ENCODE measurements at places on chromosomes 2 and 18.
A peak's percentile ranks its signal among the peaks of the same experiment; 100 is the strongest.

- DNase-seq, result peak; percentile 88
These were observed 490.6 kb downstream of the IRS1 start for GRCh38 chr2:226308986-226309385.

DNA sequence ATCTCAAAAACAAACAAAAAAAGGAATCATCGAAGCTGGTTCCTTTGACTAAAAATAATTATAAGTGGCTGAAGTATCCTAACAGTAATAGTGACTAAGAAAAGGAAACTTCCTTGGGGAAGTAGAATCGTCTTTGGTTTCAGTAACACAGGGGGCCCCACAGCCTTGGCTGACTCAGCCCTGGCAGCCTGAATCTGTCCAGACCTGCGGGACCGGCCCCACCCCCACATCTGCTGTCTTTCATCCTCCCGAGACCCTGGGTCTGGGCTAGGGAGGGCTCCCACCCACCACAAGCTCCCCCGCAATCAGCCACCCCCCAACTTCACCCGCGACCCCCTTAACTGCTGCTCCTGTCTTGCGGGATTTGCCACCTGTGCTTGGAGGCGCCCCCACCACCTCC is 1452.6 kb upstream of the ACVR2A start:
- no peak for DNase-seq

DNA sequence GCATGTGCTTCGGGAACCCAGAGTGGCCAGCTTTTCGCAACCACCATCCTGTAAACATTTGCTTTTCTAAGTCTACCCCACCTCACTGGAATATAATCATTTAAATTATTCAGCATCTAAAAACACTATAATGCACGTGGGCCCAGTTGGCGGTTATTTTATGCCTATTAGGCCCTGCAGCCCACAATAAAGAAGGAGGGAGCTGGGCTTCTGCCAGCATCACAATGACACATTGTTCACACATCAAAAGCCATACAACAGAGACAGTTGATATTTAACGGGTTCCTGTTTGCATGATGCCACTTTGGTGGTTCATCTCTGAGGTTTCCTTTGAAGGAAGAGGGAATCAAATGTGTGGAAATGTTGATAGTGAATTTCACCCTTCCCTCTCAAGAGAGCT is 916.0 kb upstream of the CELF4 start:
- DNase-seq, result no peak

- DNase-seq, result no peak
These were observed 76.9 kb downstream of the KLF7 start for GRCh38 chr2:207088839-207089238.

DNA sequence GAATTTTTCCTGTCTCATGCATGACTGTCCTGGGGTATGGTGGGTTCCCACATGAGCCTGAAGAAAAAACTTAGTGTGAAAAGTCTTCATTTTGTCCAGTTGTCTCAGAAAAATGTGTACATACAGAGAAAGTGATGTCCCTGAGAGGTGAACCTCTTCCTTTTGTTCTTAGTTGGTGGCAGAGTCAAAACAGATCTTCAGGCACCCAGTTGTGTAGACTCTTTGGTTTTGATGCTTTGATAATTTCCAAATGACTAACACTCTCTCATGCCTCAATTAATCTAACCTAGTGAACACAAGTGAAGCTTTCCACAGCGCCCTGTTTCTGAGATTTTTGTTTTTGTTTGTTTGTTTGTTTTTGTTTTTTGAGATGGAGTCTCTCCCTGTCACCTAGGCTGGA is 273.5 kb downstream of the PIK3C3 start:
- DNase-seq, result no peak

All from smooth muscle cell of the brain vasculature (primary cell).